PC-3 (cell line): ENCODE measurements at places on chromosomes 16 and 17. TPM values are rescaled to one million over a fixed set of nuclear protein-coding genes. Genes with fewer than 3 reads are reported as not detected.

The PRPSAP1 gene
- 43.9 and 47.8 TPM in 2 replicates for total RNA-seq

The HID1 gene
- total RNA-seq = 40.6 and 51.0 TPM in 2 replicates

DNA sequence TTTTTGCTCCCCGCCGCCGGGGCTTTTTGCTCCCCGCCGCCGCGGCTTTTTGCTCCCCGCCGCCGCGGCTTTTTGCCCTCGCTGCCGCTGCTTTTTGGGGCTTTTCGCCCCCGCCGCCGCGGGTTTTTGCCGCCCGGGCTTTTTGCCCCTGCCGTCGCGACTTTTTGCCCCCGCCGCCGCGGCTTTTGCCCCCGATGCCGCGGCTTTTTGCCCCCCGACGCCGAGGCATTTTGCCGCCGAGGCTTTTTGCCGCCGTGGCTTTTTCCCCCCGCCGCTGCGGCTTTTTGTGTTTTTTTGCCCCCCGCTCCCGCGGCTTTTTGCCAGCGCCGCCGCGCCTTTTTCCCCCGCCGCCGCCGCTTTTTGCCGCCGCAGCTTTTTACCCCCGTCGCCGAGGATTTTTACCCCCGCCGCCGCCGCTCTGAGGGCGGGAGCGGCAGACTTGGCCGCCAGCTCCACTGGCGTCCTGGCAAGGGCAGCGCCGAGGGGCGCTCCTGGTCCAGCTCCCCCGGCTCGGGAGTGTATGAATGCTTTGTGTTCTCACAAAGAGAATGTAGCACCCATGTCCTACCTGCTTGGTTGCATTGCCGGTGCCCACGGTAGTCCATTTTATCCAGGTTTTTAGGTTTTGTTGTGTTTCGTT lies 151.7 kb downstream of the KCNJ18 start:
- H3K4me1 ChIP-seq = no peaks in the 10 kb centered on the region
- H3K36me3 ChIP-seq = no peaks in the 10 kb centered on the region
- no peak overlapping the region for H3K27ac ChIP-seq
- no peak for DNase-seq

The PRSS27 gene
- total RNA-seq = 1.2 TPM in 1 of 2 replicates, not detected in the other

- H3K36me3 ChIP-seq = no peaks in the 10 kb centered on the region
- no peaks in the 10 kb centered on the region for H3K4me1 ChIP-seq
- no peak overlapping the region for H3K4me3 ChIP-seq
- H3K27me3 ChIP-seq = no peaks in the 10 kb centered on the region
- no peak for DNase-seq
These were observed 452.2 kb downstream of the XYLT1 start for GRCh38 chr16:17018585-17018939.

GRCh38 chr17:47821424-47822391 lies at the start of gene OSBPL7:
TSS of gene OSBPL7 (minus strand) at chr17:47821794. CDS start at chr17:47820278, 1,516 bp downstream.
- H3K4me1 ChIP-seq = peaks cover 25% of the 10 kb centered on the region
- peaks cover 28% of the 10 kb centered on the region; the same call in 1 of the 2 replicates for H3K36me3 ChIP-seq
- peak within 1 kb of the TSS; percentile 52 for H3K27ac ChIP-seq
- DNase-seq = peak; percentile 94
- peak within 1 kb of the TSS; percentile 74 for H3K4me3 ChIP-seq

DNA sequence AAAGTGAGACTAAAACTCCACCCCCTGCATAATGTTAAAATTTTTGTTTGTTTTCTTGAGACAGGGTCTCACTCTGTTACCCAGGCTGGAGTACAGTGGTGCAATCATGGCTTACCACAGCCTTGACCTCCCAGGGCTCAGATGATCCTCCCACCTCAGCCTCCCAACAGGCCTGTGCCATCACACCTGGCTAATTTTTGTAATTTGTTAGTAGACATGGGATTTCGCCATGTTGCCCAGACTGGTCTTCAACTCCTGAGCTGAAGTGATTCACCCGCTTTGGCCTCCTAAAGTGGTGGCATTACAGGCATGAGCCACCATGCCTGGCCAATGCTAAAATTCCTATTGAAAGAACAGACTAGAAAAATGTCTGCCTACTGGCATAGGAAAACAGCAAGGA lies 103.8 kb downstream of the TRIM37 start:
- DNase-seq = no peak
- no peak overlapping the region for H3K4me3 ChIP-seq
- H3K27ac ChIP-seq = no peak overlapping the region
- H3K4me1 ChIP-seq = peaks cover 20% of the 10 kb centered on the region

GRCh38 chr16:72873853-72874252 lies 174.1 kb downstream of the ZFHX3 start:
- no peaks in the 10 kb centered on the region for H3K36me3 ChIP-seq
- no peak for DNase-seq
- H3K27me3 ChIP-seq = no peaks in the 10 kb centered on the region
- no peak overlapping the region for H3K4me3 ChIP-seq

DNA sequence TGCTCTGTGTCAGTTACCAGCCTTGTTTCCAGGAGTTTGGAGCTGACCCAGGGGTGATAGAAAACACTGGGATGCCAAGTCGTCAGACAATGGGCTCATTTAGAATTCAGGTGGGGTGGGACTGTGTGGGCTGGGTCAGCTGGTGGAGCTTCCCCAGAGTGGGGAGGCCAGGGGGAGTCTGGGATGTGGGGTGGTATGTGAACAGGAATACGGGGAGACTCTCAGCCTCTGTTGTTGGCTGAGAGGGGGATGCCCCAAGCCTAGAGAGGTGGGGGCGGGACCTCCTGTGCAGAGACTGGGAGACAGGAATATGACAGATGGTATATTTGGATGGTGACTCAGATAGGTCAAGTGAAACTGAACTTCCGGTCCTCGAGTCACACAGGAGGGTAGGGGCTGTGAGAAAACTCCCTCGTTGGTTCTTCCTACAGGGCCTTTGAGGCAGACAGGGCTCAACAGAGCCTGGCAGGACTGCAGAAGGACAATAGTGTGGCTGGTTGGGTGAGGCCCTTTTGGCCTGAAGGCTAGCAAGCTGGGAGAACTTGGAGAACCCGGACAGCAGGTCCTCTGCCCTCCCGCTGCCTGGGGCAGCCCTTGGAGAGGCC lies 23.7 kb downstream of the CDH1 start:
- H3K4me1 ChIP-seq = peaks cover 36% of the 10 kb centered on the region
- H3K27me3 ChIP-seq = no peaks in the 10 kb centered on the region
- H3K4me3 ChIP-seq = no peak overlapping the region
- DNase-seq = peak; percentile 71
- peaks cover 10% of the 10 kb centered on the region; the same call in 1 of the 2 replicates for H3K36me3 ChIP-seq
- peak overlapping the region; percentile 81 for H3K27ac ChIP-seq

DNA sequence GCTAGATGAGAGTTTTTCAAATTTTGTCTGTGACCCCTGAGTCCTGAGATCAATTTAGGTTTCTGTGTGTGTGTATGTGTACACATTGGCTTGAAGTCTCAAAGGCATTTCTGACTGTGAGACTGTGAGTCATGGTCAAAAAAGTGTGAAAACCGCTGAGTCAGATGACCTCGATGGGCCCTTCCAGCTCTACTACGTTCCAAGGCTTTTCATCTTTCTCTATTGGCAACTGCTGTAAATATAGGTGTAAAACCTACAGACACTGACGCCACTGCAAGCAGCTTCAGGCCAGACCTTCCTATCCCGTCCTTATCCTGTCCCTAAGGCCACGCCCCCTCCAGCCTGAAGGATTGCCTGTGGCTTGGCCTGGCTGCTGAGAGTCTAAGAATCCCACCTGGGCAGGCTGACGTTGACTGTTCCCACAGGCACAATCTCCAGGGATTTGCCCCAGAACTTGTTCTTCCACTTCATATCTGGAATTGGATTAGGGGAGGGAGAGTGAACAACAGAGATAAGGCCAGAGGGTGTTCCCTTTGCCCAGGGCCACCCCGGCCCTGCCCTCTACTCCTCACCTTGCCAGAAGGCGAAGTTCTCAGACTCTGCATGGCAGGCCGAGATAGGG lies 11.3 kb downstream of the OSBPL7 start:
- H3K27me3 ChIP-seq = no peaks in the 10 kb centered on the region
- peaks cover 37% of the 10 kb centered on the region for H3K36me3 ChIP-seq
- peaks cover 23% of the 10 kb centered on the region for H3K4me1 ChIP-seq
- no peak overlapping the region for H3K4me3 ChIP-seq
- peak overlapping the region; percentile 46 for H3K27ac ChIP-seq

- no peak overlapping the region for H3K27ac ChIP-seq
- no peaks in the 10 kb centered on the region for H3K27me3 ChIP-seq
- peaks cover 4% of the 10 kb centered on the region; the same call in 1 of the 2 replicates for H3K4me1 ChIP-seq
- no peak overlapping the region for H3K4me3 ChIP-seq
These were observed 35.1 kb upstream of the SNN start for GRCh38 chr16:11633113-11633512.

The KRT12 gene
- total RNA-seq = not detected in 2 replicates

- peak; percentile 13 for DNase-seq
- H3K36me3 ChIP-seq = no peaks in the 10 kb centered on the region
- peak overlapping the region; percentile 79 for H3K4me3 ChIP-seq
- peaks cover 33% of the 10 kb centered on the region for H3K4me1 ChIP-seq
- H3K27ac ChIP-seq = peak overlapping the region; percentile 62
These were observed 887 bp downstream of the ZBTB4 start for GRCh38 chr17:7478276-7479212.
